ENCODE measurements at places on chromosomes 1 and 21.
A peak's percentile ranks its signal among the peaks of the same experiment; 100 is the strongest.

GRCh38 chr21:20739421-20739820 is 258.8 kb upstream of the NCAM2 start:
- DNase-seq = no peak

- DNase-seq = no peak
Observed at GRCh38 chr21:46057710-46058241, 40.1 kb upstream of the COL6A2 start.

DNA sequence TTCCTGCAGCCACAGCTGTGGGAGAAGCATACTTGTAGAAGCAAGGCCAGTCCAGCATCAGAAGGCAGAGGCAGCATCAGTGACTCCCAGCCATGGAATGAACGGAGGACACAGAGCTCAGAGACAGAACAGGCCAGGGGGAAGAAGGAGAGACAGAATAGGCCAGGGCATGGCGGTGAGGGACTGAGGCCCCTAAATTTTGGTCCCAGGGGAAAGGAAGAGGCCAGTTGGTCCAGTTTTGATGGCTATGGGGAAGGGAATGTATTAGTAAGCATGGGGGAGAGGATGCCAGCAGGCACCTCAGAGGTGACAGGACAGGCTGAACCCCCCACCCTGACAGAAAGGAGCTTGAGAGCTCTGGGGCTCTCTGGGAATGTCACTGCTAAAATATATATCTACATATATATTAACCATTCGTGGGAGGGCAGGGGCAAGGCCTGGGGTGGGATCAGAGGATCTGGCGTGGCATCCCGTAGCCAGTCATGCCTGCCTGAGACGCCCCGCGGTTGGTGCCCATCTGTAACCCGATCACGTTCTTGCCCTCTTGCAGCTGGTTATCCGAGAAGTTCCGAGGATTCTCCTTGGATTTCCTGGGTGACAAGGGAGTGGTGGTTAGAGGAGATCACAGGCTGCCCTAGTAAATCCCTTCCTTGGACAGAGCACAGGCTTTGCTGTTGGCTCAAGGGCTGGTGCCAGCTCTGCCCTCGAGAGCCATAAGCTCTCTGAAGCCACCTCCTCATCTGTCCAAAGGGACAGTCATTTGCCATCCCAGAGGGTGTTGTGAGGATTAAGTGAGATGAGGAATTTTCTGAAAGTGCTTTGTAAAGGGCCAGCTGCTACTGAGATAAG is 6.7 kb downstream of the TAGLN2 start:
- no peak for DNase-seq

- no peak for DNase-seq
Observed at GRCh38 chr1:57102561-57103326, 136.9 kb upstream of the C8B start.

DNA sequence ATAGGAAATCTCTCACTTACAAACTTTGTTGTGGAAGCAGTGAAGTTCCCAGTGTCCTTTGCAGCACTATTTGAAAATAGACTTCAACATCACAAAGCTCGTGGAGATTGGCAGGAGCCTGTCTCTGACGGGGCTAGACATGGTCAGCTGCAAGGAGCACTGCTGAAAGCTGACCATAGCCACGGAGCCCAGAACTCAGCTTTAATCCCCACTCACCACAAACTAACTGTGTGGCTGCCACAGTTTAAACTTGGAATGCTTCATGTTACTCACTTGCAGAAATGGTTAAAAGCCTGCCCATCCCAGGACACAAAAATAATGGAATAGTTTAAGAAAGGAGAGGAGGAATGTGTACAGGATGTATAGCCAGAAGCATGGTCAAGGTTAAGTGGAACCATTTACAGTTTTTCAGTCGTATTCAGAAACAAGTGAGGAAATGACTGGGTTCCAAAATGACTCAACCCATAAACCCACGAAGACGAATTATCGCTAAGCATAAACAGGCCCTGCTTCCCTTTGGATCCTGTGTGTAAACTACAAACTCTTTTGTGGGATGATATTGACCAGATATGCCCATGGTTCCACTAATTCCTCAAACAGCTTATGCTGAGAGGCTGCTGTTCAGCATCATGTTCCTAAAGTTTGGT is 18.2 kb downstream of the DNALI1 start:
- peak; percentile 22 for DNase-seq

- DNase-seq = no peak
Observed at GRCh38 chr1:199956005-199956404, 71.5 kb upstream of the NR5A2 start.

DNA sequence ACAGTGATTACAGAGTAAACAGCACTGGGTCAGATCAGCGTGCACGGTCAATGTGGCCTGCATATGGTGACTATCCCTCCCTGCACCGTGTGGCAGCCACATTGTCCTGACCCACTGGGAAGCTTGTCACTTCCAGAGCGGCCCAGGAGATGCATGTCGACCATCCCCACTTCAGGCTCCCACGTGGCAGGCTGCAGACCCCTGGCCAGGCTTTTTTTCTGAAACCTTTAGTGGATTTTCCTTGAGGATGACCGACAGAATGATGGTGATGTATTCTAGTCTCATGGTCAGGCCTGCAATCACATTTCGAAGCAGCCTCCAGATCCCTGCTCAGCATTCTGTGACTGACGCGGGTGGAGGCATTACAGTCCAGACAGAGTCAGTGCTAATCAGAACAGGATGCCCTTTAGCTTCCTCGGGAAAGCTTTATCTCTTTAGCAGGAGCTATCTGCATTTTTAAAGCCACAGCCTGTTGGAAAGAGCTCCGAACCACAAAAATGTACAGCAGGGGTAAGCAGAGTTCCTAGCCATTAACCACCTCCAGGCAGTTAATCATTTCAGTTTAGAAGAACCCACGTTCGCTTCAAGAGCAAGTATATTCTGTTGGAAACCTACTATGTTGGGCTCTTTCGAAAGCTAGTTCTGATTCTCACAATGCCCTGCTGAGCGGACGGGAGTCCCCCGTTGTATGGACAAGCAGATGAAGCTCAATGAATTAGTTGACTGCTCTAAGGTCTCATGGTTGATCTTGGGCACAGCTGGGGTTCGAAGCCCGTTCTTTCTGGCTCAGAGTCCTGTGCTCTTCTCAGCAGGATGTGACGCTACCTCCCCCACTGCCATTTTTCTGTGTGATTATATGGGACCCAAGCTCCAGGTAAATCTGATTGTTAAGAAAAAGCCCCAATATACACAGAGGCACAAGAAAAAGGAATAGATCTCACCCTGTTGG is 56.5 kb downstream of the IRF2BP2 start:
- DNase-seq = no peak

- no peak for DNase-seq
Observed at GRCh38 chr21:46527801-46528200, 69.1 kb downstream of the DIP2A start.

- no peak for DNase-seq
Observed at GRCh38 chr1:217088521-217089284, 365.5 kb upstream of the ESRRG start.

DNA sequence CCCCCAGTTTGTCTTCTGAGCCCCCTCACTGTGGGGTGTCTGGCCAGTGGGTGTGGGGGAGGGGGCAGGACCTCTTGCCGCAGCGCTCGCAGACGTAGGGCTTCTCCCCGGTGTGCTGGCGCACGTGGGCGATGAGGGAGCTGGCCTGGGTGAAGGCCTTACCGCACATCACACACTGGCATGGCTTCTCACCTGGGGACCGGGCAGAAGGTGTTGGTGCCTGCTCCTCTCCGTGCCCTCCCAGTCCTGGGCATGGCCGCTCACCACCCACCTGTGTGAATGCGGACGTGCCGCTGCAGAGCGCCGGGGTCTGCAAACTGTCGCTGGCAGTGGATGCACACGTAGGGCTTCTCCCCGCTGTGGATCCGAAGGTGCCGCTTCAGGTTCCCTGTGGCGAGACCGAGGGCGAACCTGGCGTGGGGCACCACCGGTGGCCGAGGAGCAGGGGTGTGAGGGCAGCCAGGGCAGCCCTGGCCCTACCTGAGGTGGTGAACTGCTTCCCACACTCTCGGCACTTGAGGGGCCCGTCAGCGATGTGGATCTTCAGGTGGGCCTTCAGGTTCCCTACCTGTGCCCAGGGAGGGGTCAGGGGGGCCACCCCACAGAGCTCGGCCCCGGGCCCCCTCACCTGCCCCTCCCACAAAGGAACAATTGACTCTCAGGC is 32.4 kb downstream of the ZBTB17 start:
- DNase-seq = no peak

GRCh38 chr1:175539986-175540385 is 203.4 kb downstream of the TNR start:
- DNase-seq = no peak

DNA sequence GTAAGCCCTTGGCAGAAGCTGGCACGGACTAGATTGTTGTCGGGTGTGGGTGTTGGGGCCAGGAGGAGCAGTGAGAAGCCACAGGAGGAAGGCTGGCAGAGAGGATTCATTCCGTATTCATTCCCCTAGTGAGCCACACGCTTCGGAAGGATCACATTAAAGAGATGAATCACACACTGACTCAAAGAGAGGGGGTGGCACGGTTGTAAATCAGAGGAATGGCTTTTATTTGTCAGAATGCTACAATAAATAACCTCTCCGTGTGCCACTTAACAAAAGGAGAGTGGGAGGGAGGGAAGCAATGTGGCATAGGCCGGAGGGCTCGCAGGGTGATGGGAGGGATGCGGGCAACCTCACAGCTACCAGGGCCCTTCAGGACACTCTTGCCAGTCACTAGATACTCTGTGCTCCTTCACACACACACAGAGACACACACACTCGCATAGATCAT is 135.5 kb downstream of the HIVEP3 start:
- DNase-seq = peak; percentile 93

DNA sequence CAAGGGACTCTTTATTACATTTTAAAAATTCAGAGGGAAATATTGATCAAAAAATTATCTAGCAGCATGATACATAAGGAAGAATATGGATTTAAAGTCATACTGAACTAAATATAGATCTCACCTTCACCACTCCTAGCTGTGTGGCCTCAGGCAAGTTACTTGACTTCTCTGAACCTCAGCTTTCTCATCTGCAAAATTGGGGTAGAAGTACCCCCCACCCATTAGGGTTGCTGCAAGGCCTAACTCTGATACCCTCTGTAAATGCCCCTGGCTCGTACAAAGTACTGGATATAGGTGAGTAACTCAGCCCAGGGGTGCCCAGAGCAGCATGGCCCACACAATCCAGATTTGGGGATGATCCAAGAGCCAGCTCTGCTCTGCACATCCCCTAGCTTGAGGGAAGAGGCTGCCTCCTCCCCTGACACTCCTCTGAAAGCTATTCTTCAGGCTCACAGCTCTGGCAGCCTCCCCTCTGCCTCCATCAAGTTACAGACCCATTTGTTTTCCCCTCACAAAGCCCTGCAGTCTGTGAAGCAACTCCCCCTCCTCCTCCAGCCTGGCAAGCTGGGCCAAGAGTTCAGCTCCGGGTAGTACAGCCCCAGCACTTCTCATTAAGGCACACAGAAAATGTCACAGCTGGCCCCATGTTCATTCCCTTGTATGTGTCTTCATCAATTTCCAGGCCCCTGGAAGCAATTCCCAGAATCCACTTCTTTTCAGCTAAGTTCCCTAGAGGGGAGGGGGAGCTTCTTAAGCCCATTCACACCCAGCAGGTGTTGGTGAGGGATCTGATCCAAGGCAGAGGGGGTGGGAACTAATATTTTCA is 143.7 kb downstream of the PLPP3 start:
- DNase-seq = no peak

- DNase-seq = no peak
Observed at GRCh38 chr1:230591678-230592077, 50.6 kb upstream of the COG2 start.

DNA sequence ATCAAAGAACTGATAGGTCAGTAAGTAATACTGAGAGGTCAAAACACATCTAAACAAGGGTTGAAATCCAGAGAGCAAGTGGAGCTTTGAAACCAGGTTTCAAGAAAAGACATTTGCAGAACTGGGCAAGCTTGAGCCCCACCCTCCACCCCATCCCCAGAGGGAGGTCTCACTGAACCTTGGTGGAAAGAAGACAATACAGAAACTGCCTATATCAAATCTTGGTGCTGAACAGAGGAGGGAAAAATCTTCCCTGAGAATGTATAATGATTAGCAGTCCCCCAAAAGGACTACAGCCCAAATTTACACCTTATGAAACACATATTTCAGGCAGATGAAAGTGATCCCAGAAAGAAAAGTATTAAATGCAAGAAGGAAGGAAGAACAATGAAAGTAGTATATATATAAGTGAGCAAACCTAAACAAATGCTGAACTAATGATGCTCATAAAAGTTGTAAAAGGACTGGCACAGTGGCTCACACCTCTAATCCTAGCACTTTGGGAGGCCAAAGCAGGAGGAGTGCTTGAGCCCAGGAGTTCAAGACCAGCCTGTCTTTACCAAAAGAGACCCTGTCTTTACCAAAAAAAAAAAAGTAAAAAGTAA is 12.4 kb downstream of the ZBTB17 start:
- no peak for DNase-seq

DNA sequence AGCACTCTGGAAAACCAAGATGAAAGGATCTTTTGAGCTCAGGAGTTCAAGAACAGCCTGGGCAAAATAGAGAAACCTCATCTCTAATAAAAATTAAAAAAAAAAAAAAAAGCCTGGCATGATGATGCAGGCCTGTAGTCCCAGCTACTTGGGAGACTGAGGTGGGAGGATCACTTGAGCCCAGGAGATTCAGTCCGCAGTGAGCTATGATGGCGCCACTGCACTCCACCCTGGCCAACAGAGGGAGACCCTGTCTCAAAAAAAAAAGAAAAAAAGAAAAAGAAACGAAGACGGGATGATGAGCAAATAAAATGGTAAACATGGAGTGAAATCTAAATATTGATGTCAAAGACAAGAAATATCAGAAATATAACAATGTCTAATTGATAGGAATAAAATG is 31.6 kb downstream of the ATP2B4 start:
- DNase-seq = no peak

DNA sequence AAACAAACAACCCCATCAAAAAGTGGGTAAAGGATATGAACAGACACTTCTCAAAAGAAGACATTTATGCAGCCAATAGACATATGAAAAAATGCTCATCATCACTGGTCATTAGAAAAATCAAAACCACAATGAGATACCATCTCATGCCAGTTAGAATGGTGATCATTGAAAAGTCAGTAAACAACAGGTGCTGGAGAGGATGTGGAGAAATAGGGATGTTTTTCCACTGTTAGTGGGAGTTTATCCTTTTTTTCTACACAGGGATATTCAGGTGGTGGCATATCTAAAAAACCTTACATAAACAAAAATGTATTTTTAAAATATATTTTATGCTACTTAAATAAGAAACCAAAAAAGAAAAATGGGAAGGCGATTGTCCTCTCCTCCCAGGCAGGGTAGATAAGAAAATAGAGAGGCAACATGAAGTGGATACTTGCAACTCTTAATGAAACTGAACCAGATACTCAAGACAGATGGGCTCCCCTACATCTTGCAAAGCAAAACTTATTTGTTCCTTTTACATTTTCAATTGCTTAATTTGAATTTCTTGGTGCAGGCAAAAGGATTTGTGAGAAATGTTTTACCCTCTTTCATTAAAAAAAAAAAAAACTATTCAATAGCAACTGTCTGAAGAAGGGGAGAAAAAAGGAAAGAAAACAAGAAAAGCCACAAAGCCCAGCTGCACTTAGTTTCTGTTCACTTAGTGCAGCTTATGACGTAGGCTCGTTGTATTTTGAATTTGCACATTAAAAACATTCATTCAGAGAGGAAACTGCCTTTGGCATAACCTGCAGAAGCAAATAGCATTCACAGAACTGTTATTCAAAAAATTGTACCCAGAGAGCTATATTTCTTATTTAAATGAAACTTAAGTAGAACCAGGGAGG is 36.9 kb upstream of the RGS1 start:
- DNase-seq = no peak
